ENCODE measurements at places on chromosomes 1 and 21.

DNA sequence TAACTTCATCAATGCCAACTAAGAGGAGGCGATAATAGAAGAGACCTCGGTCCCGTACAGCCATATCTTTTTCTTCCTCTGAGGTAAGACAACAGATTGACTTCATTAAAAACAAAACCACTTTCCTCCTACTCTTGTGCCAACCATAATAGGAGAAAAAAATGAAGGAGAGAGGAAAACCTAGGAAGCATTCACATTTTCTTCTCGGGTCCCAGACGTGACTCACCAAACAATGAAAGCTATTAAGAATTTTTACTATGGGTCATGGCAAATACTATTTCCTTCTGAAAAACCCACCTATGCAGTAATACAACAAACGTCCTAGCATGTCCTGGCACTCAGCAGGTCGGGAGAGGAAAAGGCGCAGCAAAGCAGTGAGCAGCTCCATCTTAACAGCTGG, 8.6 kb upstream of the BCL2L15 start:
- no peak for DNase-seq

GRCh38 chr1:212699104-212699624, 476 bp downstream of the BATF3 start:
- peak; percentile 82 for DNase-seq

GRCh38 chr1:203368624-203369451, 17.9 kb upstream of the FMOD start:
- DNase-seq = peak; percentile 36

DNA sequence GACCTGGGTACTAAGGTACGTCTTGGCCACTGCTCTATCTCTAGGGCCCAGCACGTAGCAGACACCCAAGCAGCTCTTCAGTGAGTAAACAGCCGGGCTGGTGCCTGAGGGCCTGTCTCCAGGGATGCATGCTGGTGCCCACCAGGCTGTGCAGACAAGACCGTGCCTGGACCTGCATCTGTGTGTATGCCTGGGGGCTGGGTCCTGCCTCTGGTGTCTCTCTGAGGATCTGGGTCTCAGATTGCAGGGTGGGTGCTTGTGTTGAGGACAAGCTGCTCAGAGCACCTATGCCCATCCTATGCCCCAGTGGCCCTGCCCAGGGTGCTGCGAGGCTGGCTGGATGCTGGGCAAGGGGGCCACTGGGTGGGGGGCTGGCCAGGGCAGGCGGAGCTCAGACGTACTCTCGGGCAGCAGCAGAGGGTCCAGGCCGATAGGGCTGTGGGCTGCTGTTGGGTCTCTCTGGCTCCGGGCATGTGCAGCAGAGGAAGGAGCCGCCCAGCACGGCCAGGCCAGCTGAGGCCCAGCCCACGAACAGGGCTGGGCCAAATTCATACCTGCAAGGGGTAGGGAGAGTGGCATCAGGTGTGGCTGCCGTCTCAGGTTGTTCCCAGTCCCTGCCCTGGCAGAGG, 4.4 kb downstream of the CLDN19 start:
- DNase-seq = no peak

- DNase-seq = no peak
Measured at GRCh38 chr21:34511787-34512455, at the start of gene KCNE1. Gene KCNE1 (minus strand): TSS chr21:34512210. CDS start chr21:34449634, 62,576 bp downstream.
